Stimulated activated CD4-positive, alpha-beta T cell treated with anti-CD3 and anti-CD28 coated beads, Interleukin-1b, Interleukin-23, amount 100 ng/mL, for 4 hours (primary cell): ENCODE measurements at places on chromosomes 6 and 20.

GRCh38 chr6:44268095-44268628 lies 2.1 kb upstream of the TMEM151B start:
- peak; percentile 60 for DNase-seq

- peak; percentile 3 for DNase-seq
Observed at GRCh38 chr20:44153636-44154043, 33.3 kb downstream of the JPH2 start.

- DNase-seq: no peak
Observed at GRCh38 chr6:29516108-29516507, 28.4 kb upstream of the MAS1L start.

DNA sequence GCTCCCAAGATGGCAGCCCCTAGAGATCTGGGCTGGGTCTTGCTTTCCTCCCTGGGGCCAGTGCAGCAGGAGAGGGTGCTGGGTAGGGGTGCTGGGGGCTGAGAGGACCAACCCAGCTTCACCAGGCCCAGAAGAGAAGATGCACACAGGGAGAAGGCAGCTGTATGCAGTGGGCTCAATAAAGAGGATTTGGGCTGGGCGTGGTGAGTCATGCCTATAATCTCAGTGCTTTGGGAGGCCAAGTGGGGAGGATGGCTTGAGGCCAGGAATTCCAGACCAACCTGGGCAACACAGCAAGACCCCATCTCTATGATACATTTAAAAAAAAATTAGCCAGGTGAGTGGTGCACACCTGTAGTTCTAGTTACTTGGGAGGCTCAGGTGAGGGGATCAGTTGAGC lies 25.7 kb upstream of the EMILIN3 start:
- no peak for DNase-seq

- no peak for DNase-seq
Observed at GRCh38 chr20:48414786-48415185, 413.0 kb downstream of the PREX1 start.

DNA sequence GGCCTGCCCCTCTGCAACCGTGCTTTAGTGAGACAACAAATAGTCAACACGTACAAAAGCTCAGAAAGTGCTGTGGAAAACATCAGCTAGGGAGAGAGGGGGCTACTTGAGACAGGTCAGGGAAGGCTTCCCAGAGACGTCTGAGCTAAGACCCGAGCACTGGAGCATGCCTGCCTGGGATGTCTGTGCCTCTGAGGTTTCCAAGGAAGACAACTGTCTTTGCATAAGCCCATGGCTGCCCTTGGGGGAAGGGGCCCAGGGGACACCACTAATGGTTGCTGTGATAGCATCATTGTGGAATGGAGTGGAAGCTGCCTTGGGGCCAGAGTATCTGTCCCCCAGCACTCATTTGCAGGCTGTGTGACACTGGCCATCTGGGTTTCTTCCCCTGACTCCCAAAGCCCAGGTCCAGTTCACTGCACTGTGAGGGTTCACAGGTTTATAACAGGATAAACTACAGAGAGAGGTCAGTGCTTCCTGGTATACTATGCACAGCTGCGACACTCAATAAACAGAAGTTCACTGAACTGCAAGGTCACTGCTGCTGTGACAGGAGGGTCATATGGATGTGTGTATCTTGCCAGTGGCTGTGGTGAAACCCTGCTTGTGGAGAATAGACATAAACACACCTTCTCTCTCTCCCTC lies 1.5 kb upstream of the ARFGEF2 start:
- no peak for DNase-seq

DNA sequence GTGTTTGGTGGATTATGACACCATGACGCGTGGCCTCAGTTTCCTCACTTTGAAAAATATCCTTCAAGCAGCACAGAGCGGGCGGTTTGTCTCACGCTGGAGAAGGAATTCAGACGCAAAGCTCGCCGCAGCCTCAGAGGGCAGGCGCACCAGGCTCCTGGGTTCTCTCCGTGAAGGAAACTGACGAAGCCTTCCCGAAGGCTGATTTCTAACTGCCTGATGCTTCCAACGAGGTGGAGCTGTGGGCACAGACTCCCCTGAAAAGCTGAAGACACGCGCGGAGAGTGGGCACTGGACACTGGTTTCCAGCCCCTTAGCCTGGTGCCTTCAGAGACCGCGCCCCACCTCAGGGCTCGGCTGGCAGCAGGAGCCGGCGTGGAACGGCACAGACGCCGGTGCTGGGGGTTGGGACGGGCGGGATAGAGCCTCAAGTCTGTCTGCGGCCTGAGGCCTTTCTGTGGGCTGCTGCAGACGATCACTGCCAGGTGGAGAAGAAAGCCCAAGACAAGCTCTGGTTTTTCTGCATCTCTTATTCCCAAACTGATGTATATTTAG lies 56.1 kb downstream of the DACT2 start:
- no peak for DNase-seq

GRCh38 chr6:83307849-83308248 lies 114.7 kb downstream of the RWDD2A start:
- DNase-seq: no peak

GRCh38 chr20:31984981-31985471 lies 17.1 kb downstream of the XKR7 start:
- DNase-seq: no peak

- no peak for DNase-seq
Observed at GRCh38 chr20:58855506-58856389, 3.2 kb downstream of the GNAS start.

DNA sequence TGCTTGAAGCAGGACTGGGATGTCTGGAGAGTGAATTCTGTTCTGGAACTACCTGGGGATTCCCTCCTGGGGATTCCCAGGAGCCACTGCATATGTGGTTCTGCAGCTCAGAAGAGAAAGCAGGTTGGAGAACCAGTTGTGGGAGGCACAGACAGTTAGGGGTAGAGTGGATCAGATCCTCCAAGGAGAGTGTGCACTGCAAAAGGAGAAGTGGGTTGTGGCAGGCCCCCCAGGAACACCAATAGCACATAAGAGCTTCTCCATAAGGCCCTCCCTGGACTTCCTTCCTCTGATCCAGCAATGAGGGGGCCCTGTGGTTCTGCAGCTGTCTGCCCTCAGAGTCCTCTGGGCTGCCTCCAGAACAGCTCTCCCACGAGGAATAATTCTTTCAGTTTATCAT lies 369.2 kb upstream of the CNR1 start:
- DNase-seq: no peak

GRCh38 chr20:38186788-38187221 lies 21.7 kb upstream of the TGM2 start:
- no peak for DNase-seq

DNA sequence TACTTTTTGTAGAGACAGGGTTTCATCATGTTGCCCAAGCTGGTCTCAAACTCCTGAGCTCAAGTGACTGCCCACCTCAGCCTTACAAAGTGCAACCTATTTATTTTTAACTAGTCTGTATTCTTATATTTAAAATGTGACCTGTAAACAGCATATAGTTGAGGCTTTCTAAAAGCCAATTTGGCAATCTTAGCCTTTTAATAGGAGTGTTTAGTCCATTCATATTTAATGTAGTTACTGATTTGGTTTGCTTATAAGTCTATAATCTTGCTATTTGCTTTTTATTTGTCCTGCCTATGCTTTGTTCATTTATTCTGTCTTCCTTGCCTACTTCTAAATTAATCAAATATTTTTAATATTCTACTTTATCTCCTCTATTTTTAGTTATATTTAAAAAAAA lies 15.0 kb upstream of the SOX4 start:
- DNase-seq: no peak

- DNase-seq: no peak
Observed at GRCh38 chr6:6397842-6398241, 77.4 kb upstream of the F13A1 start.

DNA sequence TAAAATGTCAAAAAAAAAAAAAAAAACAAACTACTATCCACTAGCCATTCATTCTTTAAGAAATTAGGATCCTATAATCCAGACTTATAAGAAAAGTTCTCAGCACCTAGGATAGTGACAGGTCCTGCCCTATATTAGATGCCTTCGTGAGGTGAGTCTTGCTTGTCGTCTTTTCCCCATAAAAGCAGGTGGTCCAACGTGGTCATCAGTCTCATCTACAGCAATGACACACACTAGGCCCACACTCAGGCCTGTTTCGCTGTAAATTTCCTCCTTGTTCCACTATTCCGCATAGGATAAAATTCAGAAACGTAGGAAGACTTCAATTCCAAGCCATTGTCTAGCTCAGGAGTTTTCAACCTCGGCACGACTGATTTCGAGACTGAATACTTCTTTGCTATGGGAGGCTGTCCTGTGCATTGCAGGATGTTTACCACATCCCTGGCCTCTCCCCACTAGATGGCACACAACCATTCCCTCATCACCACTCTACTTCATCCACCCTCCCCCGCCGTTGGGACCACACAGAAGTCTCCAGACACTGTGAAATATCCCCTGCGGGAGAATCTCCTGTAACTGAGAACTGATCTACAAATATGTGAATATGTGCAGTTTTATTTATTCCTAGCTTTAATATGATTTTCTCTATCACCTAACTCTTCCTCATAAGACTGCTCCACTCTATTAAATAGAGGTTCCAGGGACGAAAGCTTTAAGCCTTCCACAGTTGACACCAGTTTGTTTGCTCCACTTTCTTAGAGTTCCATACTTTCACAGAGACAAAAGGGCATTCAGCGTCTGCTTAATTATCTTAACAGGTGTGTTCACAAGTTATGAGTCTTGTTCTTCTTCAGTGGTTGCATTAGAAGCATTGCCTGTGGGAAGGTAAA lies 346.3 kb downstream of the BMP2 start:
- no peak for DNase-seq

- DNase-seq: no peak
Observed at GRCh38 chr6:155586090-155586489, 130.5 kb upstream of the NOX3 start.

- DNase-seq: no peak
Observed at GRCh38 chr20:52974179-52974594, 2.0 kb downstream of the TSHZ2 start.

DNA sequence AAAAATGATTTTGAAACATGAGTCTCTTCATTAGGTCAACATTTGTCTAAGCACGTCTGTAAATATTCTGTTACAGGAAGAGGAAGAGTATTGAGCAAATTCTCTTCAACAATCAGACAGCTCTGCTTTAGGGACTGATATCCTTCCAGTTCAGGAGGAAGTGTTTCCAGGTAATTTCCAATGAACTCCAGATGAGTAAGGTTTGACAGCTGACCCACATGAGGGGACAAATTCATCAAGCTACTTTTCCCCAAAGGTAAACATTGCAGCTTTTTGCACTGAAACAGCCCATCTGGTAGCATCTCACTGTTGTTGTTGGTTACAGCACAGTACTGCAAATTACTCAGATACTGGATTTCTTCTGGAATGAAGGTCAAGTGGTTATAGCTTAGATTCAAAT lies 18.1 kb downstream of the ENPP1 start:
- DNase-seq: no peak

- peak; percentile 79 for DNase-seq
Observed at GRCh38 chr6:43506667-43507471, 3.3 kb downstream of the LRRC73 start.

- DNase-seq: no peak
Observed at GRCh38 chr6:63236398-63236817, 25.1 kb downstream of the FKBP1C start.

DNA sequence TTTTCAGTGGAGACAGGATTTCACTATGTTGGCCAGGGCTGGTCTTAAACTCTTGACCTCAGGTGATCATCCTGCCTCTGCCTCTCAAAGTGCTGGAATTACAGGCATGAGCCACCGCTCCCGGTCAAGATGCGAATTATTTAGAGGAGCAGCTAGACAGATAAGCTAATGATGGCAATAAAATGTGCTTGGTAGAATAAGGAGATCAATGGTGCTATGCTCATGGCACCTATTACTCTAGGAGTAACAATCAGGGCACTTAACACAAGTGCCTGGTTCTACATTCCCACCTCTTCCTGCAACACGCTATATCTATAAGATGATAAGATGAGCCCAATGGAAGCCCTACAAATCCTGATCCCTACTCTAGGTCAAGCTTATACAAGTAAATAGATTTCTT lies 61.4 kb upstream of the LOC128125822 start:
- no peak for DNase-seq

- no peak for DNase-seq
Observed at GRCh38 chr20:12815231-12815768, 193.5 kb upstream of the SPTLC3 start.

DNA sequence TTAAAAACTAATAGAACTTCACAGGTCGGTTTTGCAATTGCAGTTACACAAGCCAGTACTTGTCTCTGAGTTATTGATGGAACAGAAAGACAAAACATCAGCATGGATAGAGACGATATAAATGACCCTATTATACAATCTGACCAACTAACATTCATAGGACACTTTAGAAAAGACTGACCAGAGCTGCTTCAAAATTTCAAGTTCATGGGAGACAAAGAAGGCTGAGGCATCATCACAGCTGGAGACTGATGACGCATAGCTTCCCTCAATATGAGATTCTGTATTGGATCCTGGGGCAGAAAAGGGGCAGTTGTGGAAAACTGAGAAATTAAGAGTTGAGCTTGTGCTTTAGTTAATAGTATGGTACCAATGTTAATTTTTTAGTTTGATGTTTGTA lies 174.0 kb downstream of the THBS2 start:
- no peak for DNase-seq

DNA sequence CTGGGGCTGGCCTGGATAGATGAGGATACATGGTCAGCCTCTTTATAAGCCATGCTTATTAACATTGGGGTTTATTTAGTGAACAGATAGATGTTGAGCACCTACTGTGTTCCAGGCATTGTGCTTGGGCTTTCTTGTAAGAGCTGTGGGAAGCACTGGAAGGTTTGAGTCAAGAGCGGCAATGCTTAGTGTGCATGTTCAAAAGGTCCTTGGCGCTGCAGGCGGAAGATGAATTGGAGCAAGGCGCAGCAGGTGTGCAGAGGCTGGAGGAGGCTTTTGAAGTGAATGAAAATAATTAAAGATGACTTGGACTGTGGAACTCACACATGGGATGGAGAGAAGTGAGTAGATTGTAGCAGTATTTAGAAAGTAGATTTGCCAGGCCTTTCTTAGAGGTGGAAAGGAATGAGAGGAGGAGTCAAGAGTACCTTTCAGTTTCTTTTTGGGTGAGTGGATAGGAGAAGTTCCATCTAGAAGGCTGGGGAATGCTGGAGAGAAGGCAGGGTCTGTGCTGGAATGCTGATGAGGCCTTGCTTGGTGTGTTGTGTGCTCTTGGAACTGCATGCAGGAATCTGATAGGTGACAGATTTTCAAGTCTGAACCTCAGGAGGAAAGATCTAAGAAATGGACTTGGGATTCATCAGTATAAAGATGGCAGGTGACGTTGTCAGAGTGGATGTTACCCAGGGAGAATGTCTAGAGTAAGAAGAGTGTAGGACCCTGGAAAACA lies 26.4 kb downstream of the SNX9 start:
- DNase-seq: no peak
